ENCODE measurements at places on chromosomes 11 and 22. TPM values are rescaled to one million over a fixed set of nuclear protein-coding genes. Genes with fewer than 3 reads are reported as not detected.

Gene DGAT2
- polyA plus RNA-seq, result 55.6 TPM

Gene NXPE4
- 1.1 TPM for polyA plus RNA-seq

Gene PRR33
- 0.29 TPM for polyA plus RNA-seq

Gene LPXN
- polyA plus RNA-seq, result 3.7 TPM

DNA sequence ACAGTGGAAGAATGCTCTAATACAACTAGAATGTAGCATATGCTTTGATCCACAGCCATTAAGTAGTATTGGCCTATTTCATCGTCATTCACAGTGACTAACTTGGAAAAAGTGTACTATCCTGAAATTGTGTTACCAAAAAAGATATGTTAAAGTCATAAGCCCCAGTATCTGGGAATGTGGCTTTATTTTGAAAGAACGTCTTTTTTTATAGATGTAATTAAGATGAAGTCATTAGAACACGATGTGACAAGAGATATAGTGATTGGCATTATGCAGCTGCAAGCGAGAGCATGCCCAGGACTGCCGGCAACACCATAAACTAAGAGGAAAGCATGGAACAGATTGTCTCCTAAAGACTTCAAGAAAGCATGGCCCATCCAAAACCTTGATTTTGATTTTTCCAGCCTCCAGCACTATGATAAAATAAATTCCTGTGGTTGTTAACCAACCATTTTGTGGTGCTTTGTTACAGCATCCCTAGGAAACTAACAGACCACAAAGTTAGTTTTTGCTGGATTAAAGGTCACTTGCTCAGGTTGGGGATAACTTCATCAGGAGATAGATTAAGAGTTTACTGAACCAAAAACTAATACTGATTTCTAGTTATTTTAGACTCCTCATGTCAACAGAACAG, 870.6 kb upstream of the LRRC4C start:
- no peak for DNase-seq
- no peak overlapping the region for H3K27ac ChIP-seq
- no peaks in the 10 kb centered on the region for H3K27me3 ChIP-seq

All from hepatocyte (in vitro differentiated cells).